Activated CD4-positive, alpha-beta T cell treated with anti-CD3 and anti-CD28 coated beads, Interleukin-2, Interleukin-6, amounts not matched to agents 100 ng/mL and 50 ng/mL, durations not matched to agents 16 hours and 8 hours (primary cell): ENCODE measurements at places on chromosomes 2 and 18.
A peak's percentile ranks its signal among the peaks of the same experiment; 100 is the strongest.

DNA sequence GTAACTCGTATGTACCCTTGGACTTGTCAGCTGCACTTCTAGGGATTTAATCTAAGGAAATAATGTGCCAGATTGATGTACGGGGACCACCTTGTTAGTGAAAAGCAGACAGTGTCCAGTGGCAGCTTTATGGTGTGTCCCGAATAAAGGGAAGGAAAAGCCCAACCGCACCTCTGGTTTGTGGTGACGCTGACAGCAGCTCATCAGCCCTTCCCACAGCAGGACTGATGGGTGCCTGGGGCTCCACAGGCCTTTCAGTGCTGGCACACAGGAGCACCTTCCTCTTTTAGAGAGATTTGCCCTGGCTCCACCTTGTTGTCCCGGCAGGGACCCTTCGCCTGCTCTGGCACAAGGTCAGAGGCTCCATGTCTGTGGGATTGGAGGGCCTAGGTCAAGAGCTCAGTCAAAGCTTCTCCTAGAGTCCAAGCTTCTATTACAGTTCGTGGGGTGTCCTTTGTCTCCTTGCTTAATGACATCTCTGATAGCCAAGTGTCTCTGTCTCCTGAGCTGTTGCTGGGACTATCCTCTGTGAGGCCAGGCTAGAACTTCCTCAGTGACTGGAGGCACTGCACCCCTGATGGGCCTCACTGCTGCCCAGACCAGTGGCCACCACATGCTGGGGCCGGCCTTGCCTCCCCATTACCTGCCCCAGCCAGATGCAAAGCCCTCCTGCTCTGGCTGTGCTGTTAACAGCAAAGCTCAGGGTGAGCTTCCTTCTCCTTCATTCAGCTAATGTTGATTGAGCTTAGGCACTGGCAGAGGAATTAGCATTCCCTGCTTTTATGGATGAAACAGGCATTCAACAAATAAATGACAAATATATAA is 33.0 kb upstream of the SCLY start:
- DNase-seq, result no peak

DNA sequence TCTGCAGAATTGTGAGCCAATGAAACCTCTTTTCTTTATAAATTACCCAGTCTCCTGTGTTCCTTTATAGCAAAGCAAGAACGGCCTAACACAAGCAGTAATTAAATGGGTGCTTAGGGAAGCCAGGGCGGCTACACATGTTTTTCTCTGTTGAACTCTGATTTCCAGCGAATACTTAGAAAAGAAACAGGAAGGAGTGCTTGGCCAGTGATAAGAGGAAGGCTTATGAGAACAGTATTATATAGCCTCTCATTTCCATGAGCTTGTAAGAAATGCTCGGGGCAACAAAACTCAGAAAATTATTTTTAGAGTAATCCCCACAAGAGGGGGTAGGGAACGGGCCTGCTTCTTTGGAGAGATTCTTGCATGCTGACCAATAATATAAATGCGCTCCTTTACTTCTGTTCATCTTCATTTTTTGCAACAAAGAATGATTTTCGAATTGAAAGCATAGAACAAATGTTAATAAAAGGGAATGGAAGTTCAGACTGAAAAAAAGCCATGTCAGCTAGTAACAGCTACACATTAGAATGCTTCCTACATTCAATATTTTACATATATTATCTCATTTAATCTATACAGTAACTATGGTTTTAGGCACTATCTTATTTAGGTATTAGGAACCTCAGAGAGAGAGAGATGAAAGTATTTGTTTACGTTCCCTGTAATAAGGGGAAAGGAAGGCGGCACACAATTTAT is 49.7 kb upstream of the CCDC85A start:
- DNase-seq, result no peak

GRCh38 chr2:166901336-166901735 is 13.1 kb downstream of the XIRP2 start:
- no peak for DNase-seq

DNA sequence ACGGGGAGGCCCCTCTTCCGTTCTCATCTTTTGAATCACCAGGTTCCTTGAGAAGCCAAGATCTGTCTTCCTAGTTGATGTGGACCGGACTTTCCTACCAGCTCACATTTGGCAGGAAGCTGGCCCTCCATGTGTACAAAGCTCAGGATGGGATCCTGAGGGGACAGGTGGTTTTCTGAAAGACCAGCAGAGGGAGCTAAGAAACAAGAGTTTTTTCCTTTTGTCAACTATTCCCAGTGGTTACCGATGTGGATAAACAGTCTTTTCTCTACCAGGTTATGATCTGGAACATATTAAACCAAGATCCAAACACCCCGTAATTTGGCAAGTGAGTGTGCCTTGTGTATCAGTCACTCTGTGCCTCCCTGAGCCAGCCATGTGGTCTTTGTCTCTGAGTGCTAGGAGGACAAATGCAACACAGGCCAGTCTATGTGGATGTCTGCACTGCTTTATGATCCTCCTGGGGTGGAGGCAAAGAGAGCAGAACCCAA is 25.1 kb upstream of the ARHGAP25 start:
- peak; percentile 66 for DNase-seq

- no peak for DNase-seq
Observed at GRCh38 chr18:22558945-22559385, 141.2 kb upstream of the CTAGE1 start.

DNA sequence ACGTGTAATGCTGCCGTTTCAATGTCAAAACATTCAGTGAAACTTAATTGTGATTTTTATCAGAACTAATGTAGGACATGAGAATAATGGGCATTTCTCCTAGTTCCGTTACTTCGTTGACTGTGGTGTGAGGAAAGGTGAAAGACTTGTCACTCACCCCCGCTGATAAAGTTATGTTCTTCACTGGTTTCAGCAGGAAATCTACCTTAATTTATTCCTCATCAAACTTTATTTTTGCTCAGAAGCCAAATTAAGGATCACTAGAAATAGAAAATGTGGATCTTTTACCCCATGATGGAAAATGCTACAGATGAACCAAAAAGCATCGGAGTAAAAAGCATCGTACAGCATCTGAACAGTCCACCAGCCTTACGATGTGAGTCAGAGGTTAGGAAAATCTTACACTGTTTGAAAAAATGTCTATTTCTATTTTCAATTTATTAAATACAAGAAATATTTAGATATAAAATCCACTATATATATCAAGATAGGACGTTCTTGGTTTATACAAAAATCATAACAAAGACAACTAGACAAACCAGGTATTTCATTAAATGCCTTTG is 1.0 kb upstream of the ROCK1 start:
- no peak for DNase-seq

DNA sequence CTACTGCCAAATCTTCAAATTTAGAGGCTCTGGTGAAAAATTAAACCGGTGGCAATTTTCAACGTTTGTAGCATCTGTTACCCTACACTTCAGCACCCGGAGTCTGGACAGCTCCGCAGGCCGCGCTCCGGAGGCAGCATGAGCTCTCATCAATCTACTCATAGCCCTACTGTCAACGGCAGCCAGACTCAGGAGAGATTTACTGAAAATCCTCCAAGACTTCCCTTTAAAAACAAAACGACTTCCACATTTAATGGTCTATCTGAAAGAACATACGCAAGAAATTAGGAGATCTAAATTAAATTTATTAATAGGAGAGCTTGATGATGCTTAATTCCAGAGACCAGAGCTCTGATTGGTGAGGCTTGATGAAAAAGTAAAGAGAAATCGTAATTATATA is 970 bp upstream of the ADCYAP1 start:
- DNase-seq, result peak; percentile 63

DNA sequence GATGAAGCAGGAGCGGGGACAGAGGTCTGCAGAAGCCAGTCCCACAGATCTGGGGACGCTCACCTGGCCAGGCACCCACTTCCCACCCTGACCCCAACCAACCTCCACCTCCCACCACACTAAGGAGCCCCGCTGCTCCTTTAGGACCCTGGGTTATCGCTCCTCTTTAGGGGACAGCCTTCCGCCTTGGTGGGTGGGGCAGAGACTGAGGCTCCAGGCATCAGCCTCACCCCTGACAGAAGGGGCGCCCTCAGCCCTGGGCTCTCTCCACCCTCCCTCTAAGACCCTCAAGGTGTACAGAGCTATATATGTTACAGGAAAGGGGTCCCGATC is 33.5 kb upstream of the SLC66A3 start:
- DNase-seq, result no peak

DNA sequence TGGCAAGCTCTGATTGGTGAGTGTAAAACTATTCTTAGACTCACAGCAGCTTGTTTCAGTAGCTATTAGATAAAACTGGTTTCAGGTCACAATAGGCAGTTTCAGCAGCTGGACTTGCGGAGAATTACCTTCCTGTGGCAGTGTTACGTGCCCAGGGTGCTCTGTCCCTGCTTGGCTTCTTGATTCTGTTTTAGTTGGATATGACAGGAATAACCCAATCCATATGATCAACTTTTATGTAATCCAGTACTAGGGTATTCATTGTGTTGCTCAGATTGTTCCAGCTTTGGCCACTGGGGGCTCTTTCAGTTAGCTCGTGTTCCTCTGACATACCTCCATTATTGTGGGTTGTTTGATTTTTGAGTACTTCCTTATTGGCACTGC is 43.1 kb downstream of the INPP4A start:
- DNase-seq, result peak; percentile 53

GRCh38 chr2:170651624-170652325 is 63.4 kb upstream of the SP5 start:
- no peak for DNase-seq

DNA sequence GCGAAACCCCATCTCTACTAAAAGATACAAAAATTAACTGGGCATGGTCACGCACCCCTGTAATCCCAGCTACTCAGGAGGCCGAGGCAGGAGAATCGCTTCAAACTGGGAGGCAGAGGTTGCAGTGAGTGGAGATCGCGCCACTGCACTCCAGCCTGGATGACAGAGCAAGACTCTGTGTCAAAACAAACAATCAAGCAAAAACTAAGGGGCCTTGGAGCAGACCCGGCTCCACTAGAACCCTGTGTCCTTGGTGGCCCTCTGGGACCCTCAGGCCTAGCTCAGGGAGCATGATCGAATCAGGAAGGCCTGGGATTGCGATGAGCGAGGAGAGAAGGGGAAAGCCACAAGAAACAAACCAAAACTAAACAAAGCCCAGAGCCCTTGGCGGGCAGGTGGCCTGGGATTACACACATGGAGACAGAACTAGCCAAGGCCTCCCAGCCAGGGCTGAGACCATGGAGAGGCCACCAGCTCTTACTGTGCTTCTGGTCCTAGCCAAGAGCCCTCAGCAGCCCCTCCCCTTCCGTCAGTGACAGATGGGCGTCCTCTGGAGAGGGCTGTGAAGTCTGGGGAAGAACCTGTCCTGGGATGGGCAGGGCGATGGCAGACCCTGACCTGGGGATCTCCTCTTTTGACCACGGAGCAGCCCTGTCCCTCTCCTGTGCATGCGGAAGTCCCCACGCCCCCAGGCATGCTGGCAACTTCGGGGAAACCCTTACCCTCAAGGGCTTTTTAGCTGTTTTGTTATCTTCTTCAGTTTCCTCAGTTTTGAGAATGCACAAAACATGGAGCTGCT is 27.4 kb upstream of the CATIP start:
- DNase-seq, result no peak

DNA sequence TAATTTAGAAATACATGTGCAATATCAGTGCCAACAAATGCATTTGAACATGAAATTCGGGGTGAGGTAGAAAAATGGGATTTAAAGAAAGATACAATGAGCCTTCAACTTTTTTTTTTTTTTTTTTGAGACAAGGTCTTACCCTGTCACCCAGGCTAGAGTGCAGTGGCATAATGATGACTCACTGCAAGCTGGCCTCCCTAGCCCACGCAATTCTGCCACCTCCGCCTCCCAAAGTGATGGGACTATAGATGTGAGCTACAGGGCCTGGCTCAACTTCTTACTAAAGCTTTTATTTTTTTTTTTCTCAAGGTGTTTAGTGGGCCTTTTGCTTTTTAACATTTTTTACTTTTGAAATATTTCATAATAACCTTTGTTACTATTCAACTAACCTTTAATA is 365.6 kb downstream of the LRRTM4 start:
- no peak for DNase-seq
